Activated B cell treated with CpG ODN at 0.5 μM for 24 hours (primary cell): ENCODE measurements at places on chromosomes 3 and 15. TPM values are rescaled to one million over a fixed set of nuclear protein-coding genes. Genes with fewer than 3 reads are reported as not detected.

DNA sequence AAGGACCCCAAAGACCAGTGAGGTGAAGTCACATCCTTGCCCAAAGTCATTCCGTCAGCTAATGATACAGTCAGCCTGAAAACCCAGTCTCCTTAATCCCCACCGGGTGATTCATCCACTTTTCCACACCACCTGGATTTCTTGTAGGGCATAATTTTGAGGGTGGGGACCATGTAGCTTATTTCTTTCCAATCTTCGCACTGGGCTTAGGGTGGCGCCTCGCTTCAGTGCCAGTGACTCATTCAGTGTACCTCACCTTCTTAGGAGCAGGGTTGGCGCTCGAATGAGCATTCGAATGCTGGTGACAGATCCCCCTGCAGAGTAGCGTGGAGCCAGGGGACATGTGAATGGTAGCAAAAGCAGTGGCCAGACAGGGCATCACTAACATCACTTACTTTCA is 24.0 kb downstream of the BMF start:
- no peak for DNase-seq

DNA sequence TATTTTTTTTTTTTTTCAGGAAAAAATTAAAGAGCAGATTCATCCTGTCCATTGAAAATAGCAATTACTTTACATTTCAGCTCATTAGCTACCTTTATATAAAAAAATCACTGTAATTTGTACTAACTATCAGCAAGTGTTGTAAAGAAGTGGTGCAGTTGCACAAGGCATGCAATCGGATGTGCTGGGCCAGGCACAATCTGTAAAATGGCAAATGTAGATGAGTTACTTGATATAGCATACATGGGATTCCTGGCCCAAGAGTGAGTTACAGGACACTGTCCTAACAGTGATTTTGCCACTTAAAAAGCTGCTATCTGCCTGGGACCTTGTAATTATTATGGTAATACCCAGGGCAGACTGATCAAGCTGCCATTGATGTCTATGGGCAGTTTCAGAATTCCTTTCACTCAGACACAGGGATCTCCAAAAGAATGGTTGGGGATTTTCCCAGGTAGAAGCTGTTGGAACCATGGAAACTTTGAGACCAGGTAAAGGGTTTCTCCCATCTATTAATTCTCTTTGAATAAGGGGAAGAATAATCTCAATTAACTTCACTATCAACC is 182.2 kb upstream of the ICE2 start:
- DNase-seq: no peak

DNA sequence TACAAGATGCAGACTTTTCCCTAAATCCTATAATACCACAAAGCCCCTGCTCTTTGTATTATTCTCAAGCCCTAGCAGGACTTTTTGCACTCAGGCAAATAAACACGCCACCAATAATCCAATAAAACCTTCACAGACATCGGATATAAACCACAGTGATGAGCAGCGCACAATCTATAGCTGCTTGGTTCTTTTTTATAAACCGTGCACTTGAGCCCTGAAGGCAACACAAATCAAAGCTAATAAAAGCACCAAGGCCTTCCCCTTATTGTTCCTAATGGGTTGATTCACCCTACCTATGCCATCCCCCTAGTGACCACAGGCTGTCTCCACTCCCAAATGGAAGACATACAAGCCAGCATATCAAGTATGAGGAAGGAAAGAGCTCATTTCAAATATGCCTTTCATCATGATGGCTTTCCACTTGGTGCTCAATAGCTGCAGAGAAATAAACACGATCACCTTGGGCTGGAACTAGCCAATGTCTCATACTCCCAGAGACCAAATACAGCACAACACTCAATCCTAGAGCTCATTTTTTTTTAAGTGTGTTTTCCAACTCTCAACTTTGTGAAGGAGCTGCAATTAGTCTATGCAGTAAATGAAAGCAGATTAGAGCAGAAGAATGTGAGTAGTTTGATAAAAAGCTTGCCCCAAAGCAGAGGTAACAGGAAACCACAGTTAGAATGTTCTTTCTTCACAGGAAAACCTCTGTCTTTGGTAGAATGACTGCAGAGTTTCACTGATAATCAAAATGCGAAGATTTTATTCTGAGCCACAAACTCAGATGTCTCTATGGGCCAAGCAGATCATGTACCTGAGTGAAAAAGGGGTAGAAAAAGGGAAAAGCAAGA is 573.9 kb downstream of the AGBL1 start:
- no peak for DNase-seq

GRCh38 chr3:184196536-184196935 is 10.5 kb downstream of the ABCF3 start:
- no peak for DNase-seq

Gene C3orf20
- 0.16 and 0.17 TPM in 2 replicates for total RNA-seq

- no peak for DNase-seq
Observed at GRCh38 chr3:66021731-66022131, 17.0 kb downstream of the MAGI1 start.

Gene ZBED2
- 4.6 and 5.3 TPM in 2 replicates for total RNA-seq

DNA sequence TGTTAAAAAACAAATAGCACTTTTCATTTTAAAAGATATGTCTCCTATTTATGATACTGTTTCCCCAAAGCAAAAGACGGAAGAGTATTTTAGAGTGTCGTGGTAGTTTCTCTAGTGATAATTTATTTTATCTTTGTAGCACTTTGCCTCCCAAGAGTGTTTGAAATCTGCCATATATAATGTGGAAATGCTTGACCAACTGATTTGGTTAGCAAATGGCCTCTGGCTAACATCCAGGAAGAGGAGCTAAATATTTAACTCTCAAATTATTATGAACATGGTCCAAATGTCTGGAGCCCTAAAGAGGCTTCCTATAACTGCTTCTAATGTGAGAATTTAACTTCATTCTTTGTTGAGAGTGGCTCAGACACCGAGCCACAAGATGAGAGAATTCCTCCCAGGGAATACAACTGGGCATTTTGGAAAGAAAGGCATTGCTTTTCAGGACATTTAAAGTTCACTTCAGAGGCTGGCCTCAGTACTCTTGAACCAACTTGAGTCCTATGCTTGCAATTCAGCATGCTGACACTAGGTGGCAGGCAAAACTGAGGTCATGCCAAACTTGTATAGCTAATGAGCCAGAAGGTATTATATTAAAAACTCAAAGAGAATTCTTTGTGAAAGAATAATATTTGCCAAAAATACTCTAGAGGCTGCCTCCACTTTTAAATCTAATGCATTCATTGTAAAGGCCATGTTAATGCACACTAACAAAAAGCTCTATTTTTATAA is 104.5 kb downstream of the RARB start:
- DNase-seq: no peak

Gene EMC7
- total RNA-seq: 29.8 and 31.9 TPM in 2 replicates

DNA sequence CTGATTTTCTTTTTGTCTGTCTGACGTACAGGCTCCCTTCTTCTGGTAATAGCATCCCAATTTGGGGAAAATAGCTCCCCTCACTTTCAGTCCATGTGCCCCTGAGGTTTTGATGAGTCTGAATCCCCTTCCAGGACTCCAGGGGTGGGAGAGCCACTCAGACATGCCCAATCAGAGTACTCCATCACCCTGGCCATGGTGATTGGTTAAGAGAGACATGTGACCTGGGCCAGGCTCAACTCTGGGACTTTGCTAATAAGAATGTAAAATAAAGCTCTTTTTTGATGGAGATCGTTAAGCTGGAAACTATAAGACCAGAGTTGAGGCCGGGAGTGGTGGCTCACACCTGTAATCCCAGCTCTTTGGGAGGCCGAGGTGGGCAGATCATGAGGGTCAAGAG is 9.2 kb upstream of the MEF2A start:
- no peak for DNase-seq

- no peak for DNase-seq
Observed at GRCh38 chr3:307182-307581, 110.6 kb downstream of the CHL1 start.

Gene FSIP1
- total RNA-seq: 0.32 and 0.53 TPM in 2 replicates
